ENCODE measurements at places on chromosomes 7 and 10.

GRCh38 chr10:104903433-104903832 lies 262.3 kb downstream of the SORCS3 start:
- no peak for DNase-seq

GRCh38 chr7:139915864-139916716 lies 87.0 kb downstream of the TBXAS1 start:
- DNase-seq: peak; percentile 9

- DNase-seq: no peak
These were observed 401.4 kb downstream of the TNS3 start for GRCh38 chr7:47180516-47180826.

DNA sequence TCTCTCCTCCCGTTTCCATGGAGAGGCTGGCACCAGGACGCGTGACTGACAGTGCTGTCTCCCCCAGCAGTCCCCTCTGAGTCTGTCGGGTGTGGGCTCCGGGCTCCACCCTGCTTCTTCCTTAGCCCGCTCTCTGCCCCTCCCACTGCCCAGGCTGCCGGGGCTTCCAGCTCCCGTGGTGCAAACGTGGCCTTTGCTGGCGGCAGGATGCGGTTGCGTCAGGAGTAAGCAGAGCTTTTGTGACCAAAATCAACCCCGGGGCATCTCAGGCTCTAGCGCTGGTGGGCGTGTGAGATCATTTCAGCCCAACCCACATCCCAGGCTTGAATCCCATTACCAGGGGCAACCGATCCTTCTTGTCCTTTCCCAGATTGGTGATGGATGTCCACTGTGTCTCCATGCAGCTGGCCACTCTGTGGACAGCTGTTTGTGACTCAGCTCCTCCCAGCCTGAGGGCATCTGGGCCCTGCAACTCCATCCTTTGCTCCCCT lies 28.2 kb downstream of the PTPRE start:
- DNase-seq: no peak

GRCh38 chr7:47661051-47661714 lies 79.3 kb upstream of the TNS3 start:
- DNase-seq: no peak

DNA sequence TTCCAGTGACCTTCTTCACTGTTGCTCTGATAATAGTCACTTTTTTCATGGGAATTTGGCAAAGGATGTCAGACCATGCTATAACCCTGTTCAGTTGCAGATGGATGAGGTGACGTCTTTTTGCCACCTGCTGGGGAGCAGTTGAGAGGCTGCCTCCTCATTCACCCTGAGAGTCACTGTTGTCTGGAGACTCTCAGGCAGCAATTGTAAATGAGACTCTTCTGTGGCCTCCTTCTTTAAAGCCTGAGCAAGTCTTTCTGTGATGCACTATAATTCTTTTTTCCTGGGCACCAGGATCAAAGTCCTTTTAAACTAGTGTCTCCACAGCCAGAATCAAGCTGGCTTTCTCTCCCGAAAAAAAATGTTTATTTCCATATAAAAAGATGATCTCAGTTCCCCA lies 345.1 kb downstream of the ARL4A start:
- no peak for DNase-seq

GRCh38 chr7:48250441-48250951 lies 79.2 kb downstream of the ABCA13 start:
- DNase-seq: no peak

GRCh38 chr10:70115948-70116682 lies 16.5 kb downstream of the AIFM2 start:
- peak; percentile 18 for DNase-seq
